Heart left ventricle (tissue), 16 donors: ENCODE measurements at places on chromosomes 2 and 18. TPM values are rescaled to one million over a fixed set of nuclear protein-coding genes. Genes with fewer than 3 reads are reported as not detected.

The STON1 gene
- 2.8 TPM for total RNA-seq

The SNTG2 gene
- total RNA-seq = 1.1 TPM

DNA sequence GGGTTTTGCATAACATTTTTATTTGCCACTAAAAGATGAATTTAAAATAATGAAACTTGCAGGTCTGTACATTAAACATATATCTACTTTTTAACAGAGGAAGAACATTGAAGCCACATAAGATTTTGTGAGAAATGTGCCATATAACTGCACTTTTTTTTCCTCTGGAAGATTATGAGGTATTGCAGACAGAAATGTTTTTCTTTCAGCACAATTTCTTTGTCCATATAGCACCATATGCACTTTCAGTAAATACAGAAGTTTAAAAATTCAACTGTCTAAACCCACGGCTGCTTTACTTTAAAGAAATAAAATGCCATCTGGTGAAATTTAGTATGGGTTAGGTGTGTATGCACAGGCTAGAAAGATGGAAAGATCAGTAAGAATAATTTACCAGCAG, 470 bp upstream of the FAP start:
- DNase-seq = no peak

DNA sequence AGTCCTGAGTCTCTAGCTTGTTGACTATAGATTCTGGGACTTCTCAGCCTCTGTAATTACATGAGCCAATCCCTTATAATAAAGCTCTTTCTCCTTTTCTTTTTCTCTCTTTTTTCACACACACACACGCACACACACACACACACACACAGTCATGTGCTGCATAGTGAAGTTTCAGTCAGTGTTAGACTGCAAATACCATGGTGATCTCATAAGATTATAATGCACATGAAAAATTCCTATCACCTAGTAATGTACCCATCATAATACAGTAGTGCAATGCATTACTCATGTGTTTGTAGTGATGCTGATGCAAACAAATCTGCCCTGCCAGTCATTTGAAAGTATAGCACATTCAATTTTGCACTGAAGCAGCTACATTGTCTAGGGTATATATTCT, 558.2 kb downstream of the SUCLG1 start:
- DNase-seq = no peak
